ENCODE measurements at places on chromosomes 6 and 20. TPM values are rescaled to one million over a fixed set of nuclear protein-coding genes. Genes with fewer than 3 reads are reported as not detected.

GRCh38 chr6:107668743-107669474, 155.2 kb downstream of the SCML4 start:
- no peak overlapping the region for H3K4me3 ChIP-seq
- H3K27ac ChIP-seq: no peak overlapping the region
- H3K36me3 ChIP-seq: no peaks in the 10 kb centered on the region
- peaks cover 9% of the 10 kb centered on the region for H3K4me1 ChIP-seq
- DNase-seq: no peak

DNA sequence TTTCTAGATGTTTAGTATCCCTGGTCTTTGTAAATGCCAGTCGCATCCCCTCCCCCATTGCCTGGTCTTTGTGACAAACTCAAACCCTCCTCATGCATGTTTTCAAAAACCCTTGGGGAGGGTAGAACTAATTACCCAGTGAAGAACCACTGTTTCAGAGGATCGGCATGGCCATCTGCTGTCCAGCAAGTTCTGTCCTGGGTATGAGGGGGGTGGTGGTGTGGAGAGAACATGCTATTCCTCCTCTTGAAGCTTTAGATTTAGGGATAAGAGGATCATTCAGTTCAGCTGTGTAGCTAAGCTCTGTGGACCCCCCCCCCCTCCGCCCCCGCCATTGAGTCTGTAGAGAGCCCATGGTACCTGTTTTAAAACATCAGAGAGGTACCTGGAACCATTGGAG, 5.6 kb downstream of the BRPF3 start:
- no peak for DNase-seq
- no peaks in the 10 kb centered on the region for H3K27me3 ChIP-seq
- H3K4me3 ChIP-seq: peak overlapping the region; percentile 29
- peaks cover 60% of the 10 kb centered on the region for H3K4me1 ChIP-seq

- no peak overlapping the region for H3K4me3 ChIP-seq
- H3K27ac ChIP-seq: no peak overlapping the region
- no peak for DNase-seq
- H3K36me3 ChIP-seq: no peaks in the 10 kb centered on the region
- no peaks in the 10 kb centered on the region for H3K4me1 ChIP-seq
Observed at GRCh38 chr6:133741375-133741861, 147.5 kb upstream of the TCF21 start.

GRCh38 chr6:85464260-85464644, 14.4 kb downstream of the NT5E start:
- no peak overlapping the region for H3K4me3 ChIP-seq
- H3K27ac ChIP-seq: no peak overlapping the region
- H3K27me3 ChIP-seq: no peaks in the 10 kb centered on the region

DNA sequence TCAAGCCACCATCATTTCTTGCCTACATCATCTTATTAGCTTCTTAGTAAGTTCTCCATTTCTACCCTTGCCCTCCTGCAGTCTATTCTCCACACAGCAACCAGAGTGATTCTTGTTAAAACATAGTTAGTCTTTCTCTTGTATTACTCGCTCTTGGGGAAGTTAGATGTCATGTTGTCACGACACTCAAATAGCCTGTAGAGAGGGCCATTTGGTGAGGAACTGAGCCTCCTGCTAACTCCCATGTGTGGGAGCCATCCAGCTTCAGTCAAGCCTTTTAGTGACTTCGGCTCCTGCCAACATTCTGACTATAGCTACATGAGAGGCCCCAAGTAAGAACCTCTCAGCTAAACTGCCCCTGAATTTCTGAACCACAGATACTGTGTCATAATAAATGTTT, 395.4 kb downstream of the CDC5L start:
- no peak overlapping the region for H3K4me3 ChIP-seq
- H3K36me3 ChIP-seq: no peaks in the 10 kb centered on the region
- H3K27ac ChIP-seq: no peak overlapping the region
- H3K4me1 ChIP-seq: peaks cover 8% of the 10 kb centered on the region
- DNase-seq: no peak

DNA sequence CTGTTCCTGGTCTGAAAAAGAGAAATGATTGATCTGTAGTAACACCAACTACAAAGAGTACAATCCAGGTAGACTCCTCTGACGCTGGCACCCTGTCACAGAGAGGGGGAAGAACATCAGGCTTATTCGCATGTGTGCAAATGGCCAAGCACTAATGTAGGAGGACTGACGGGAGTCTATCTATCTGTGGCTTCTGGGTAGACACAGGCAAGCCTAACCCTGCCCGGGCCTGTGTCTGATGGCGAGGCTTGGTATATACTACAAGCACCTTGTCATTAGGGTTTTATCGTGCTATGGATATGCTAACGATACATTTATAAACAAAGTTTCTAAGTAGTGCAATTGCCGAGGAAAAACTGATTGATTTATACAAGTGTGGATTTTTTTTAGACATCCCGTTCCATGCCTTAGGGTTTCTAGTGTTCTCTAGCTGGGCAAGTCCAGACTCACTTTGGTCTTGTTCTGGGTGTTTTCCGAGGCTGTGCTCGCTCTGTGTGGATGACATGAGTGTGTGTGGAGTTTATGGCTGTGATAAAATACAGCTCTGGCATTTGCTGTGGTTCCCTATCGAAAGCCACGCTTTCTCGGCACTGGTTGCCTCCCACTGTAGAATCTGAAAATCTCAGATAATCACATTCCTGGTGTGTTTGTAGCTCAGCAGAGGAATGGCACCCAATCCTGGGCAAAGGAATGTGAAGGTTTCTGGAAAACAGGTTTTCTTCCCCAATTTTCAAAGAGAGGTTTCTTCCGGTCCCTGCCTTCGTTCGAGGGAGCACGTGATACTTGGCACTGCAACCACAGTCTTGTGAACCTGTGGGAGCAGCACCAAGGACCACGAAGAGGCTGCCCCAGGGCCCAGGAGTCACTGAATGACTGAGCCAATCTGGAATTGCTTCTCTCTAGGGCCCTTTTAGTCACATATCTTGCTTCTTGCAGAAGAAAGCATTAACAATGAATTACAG, 67.5 kb upstream of the EDN1 start:
- H3K36me3 ChIP-seq: no peaks in the 10 kb centered on the region
- no peak overlapping the region for H3K27ac ChIP-seq
- no peaks in the 10 kb centered on the region for H3K27me3 ChIP-seq
- no peaks in the 10 kb centered on the region for H3K4me1 ChIP-seq
- H3K4me3 ChIP-seq: no peak overlapping the region

GRCh38 chr6:162481320-162481719, 246.2 kb downstream of the PRKN start:
- no peak overlapping the region for H3K27ac ChIP-seq
- no peaks in the 10 kb centered on the region for H3K4me1 ChIP-seq
- H3K36me3 ChIP-seq: no peaks in the 10 kb centered on the region
- no peaks in the 10 kb centered on the region for H3K27me3 ChIP-seq
- no peak for DNase-seq
- H3K4me3 ChIP-seq: no peak overlapping the region

DNA sequence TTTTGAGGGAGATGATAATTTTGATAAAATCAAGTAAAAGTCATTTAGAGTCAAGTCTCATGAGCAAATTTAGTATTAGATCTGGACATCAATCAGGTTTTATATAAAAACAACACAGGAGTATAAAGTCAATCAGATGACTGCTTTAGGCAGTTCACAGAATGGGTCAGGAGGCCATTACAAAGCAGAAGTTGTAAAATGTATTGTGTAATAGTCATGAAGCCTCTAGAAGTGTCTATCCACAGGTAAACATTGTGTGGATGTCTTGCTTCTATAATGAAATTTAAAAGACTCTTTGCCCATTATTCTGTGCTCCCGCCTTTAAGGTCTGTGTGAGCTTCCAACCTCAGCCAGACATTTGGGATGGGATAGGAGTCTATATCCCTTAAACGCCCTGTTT, 28.8 kb downstream of the MAP7 start:
- H3K4me1 ChIP-seq: peaks cover 8% of the 10 kb centered on the region
- no peak overlapping the region for H3K4me3 ChIP-seq
- H3K27me3 ChIP-seq: no peaks in the 10 kb centered on the region
- H3K27ac ChIP-seq: no peak overlapping the region

GRCh38 chr6:138991206-138991605, 3.2 kb upstream of the REPS1 start:
- H3K4me3 ChIP-seq: no peak overlapping the region
- H3K4me1 ChIP-seq: peaks cover 10% of the 10 kb centered on the region
- H3K27me3 ChIP-seq: no peaks in the 10 kb centered on the region

GRCh38 chr6:9250852-9251251, 815.5 kb upstream of the SLC35B3 start:
- H3K4me1 ChIP-seq: no peaks in the 10 kb centered on the region
- no peak for DNase-seq
- no peak overlapping the region for H3K4me3 ChIP-seq
- H3K27ac ChIP-seq: no peak overlapping the region
- no peaks in the 10 kb centered on the region for H3K36me3 ChIP-seq
- no peaks in the 10 kb centered on the region for H3K27me3 ChIP-seq

DNA sequence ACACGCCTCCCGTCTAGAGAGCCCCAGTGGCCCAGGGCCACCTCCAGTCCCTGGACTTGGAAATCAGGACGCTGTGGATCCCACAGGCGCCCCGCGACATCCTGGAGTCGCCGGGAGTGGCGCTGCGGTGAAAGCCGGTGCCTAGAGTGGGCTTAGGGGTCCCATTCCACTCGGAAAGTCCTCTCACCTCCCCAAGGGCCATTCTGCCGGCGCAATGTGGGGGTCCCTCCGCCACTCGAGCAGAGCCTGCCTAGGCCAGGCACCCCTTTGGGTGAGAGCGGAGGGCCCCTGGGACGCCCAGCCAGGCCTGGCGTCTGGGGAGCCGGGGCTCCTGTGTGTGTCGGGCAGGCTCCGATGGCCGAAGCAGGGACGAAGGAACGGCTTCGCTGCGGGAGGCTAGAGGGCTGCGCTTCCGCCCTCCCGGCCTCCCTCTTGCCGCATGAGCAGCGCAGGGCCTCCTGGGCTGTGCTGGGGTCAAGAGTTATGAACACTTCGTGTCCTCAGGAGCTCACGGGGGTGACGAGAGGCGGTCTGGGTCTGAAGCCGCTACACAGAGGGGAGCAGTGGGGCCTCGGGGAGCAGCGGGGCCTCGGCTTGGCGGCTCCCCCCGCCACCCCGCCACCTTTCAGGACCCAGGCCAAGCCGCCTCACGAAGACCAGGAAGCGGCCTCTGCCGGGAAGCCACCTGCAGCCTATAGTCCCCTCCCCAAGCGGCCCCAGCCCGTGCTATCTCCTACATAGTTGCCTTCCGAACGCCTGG, 13.6 kb downstream of the POU3F2 start:
- H3K36me3 ChIP-seq: no peaks in the 10 kb centered on the region
- H3K4me3 ChIP-seq: no peak overlapping the region
- H3K4me1 ChIP-seq: peaks cover 11% of the 10 kb centered on the region
- no peak for DNase-seq
- peaks cover 57% of the 10 kb centered on the region for H3K27me3 ChIP-seq

GRCh38 chr20:59495894-59496510, 108.3 kb upstream of the PHACTR3 start:
- peak; percentile 43 for DNase-seq
- H3K27ac ChIP-seq: no peak overlapping the region
- H3K4me3 ChIP-seq: no peak overlapping the region
- no peaks in the 10 kb centered on the region for H3K4me1 ChIP-seq
- H3K36me3 ChIP-seq: no peaks in the 10 kb centered on the region

The SSTR4 gene
- not detected for total RNA-seq

The CALHM5 gene
- not detected for total RNA-seq

The TREM2 gene
- 0.73 TPM for total RNA-seq

The HS3ST5 gene
- total RNA-seq: not detected

The ID1 gene
- total RNA-seq: 0.55 TPM

The RAB44 gene
- total RNA-seq: not detected

Measured in CD8-positive, alpha-beta memory T cell (primary cell).